ENCODE measurements at places on chromosomes 4 and X.
A peak's percentile ranks its signal among the peaks of the same experiment; 100 is the strongest.

GRCh38 chrX:18010253-18010652 is 149.2 kb upstream of the RAI2 start:
- DNase-seq: no peak

- DNase-seq: no peak
Observed at GRCh38 chr4:111127841-111128240, 505.0 kb upstream of the PITX2 start.

- no peak for DNase-seq
Observed at GRCh38 chr4:23365086-23365485, 524.8 kb downstream of the PPARGC1A start.

DNA sequence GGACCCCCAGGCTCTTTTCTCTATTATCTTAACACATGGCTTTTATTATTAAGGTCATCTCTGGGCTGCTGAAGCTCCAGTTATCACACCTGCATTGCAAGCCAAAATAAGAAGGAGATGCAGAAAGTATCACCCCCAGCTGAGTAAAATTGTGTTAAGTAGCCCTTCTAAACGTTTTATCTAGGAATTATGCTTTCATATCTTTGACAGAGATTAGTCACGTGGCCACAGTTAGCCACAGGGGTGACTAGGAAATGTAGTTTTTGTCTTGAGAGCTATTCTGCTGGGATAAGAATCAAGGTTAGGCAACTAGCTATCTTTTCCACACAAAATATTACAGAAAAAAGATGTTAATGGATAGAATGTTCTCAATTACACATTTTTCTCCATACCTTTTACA is 102.1 kb downstream of the ANXA3 start:
- DNase-seq: no peak

DNA sequence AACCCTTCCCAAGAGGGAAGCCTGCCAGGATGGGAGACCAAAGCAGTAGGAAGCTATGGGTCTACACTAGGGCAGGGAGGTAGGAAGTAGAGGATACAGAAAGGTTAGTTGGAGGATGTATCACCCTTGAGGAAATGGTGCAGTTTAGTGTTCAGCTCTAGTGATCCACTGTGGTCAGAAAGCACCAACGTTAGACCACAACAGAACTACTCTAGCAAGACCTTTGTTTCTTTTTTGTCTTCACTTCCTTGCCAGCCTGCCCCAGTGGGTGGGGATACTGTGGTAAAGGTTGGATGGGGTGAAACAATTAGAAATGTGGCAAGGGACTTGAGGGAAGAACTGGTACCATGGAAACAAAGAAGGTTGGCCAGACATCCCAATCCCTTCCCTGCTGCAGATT is 83.3 kb downstream of the DDIT4L start:
- DNase-seq: no peak

- DNase-seq: no peak
Observed at GRCh38 chr4:76447393-76447851, 12.4 kb downstream of the SHROOM3 start.

DNA sequence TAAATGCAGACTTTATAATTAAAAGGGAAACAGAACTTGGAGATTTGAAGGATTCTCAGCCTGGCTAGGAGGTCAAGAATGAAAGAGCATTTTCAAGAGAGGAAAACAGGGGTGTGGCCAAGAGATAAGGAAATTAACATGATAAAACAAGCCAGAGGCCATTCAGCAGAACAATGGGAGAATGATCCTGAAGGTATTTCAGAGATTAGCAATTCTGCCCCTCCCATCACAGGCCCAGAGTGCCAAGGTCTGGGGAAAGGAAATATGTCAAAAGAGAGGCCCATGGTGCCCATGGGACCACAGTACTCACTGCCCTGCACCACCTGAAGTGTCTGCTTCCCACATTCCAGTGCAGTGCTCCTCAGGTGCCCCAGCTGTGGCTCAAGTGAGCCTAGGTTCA is 188.5 kb upstream of the STS start:
- DNase-seq: no peak

DNA sequence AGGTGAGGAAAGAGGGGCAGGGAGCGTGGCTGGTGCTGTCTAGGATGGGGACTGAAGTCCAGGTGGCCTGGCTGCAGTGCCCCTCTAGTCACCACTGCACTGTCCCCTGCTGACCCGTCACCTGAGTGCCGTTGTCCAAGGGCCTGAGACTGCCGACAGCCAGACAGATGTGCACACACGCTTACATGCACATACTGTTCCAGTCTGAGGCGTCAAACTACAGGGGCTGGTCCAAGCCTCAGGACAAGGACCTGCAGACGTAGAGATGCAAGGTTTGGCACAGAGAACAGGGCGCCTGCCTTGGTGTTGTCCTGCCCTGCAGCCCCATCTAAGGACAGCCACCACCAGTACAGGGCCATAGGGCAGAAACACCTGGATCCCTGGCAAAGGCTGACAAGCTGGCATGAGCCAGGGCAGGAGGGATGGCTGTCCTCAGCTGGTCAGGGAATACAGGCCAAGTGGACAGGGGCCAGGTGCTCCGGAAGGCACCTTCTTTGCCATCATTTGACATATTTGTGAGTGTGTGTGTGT is 1.7 kb downstream of the SLC2A9 start:
- DNase-seq: no peak

DNA sequence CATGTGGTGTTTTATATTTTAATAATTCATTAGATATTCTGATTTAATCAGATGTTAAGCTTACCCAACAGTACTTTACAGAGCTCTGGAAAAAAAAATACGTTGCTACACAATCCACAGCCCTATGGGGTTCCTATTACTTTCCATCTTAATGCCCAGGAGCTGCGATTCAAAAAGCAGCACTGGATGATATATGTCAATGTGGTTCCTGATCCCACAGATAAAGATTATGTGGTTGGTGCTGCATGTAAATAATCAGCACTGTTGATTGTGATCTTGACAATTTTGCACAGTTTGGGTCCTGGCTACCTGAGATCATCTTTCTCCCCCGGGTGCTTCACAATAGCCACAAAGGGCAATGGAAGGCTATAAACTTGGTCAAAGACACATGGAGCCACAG is 72.7 kb upstream of the DCLK2 start:
- no peak for DNase-seq

- no peak for DNase-seq
Observed at GRCh38 chr4:109434007-109434971, 674 bp downstream of the SEC24B start.

DNA sequence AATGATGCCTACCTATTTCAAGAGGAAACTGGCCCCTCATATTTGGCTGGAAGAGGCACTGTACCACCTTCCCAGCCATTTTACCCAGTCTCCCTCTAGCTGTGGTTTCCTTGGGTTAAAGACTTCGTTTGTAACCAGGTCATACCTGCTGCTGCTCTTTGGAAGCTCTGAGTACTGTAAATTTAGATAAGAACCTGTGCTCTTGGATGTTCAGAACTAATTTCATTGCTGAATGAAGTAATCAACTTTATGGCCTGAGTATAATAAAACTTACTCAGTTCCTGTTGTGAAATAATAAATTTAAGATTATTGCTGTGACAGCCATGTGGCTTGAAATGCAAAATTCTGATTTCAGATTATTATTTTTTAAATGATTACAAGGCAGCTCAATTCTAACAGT is 12.2 kb downstream of the MTTP start:
- no peak for DNase-seq

- no peak for DNase-seq
Observed at GRCh38 chr4:73844806-73845205, 8.3 kb upstream of the PF4V1 start.

GRCh38 chrX:2931612-2932011 is 2.5 kb upstream of the ARSD start:
- no peak for DNase-seq

DNA sequence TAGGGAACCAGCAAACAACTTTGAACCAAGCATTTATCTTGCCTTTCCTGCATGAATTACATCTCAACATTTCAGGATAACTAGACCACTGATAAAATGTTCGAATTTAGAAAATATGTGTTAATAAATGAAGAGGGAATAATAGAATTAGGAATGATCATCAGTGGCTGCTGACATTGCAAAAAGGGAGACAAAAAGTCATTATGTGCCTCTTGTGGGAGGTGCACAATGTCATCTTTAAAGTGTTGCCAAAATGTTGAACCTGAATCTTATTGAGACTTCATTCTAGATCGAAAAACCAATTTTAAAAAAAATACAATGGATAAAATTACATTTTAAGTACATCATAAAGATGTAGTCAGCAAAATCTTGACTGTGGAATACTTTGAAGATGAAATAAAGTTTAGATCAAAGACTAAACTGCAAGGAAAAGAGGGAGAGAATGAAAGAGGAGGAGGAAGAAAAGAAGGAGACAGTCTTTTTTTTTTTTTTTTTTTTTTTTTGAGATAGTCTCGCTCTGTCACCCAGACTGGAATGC is 299.3 kb downstream of the FBXW7 start:
- DNase-seq: no peak

DNA sequence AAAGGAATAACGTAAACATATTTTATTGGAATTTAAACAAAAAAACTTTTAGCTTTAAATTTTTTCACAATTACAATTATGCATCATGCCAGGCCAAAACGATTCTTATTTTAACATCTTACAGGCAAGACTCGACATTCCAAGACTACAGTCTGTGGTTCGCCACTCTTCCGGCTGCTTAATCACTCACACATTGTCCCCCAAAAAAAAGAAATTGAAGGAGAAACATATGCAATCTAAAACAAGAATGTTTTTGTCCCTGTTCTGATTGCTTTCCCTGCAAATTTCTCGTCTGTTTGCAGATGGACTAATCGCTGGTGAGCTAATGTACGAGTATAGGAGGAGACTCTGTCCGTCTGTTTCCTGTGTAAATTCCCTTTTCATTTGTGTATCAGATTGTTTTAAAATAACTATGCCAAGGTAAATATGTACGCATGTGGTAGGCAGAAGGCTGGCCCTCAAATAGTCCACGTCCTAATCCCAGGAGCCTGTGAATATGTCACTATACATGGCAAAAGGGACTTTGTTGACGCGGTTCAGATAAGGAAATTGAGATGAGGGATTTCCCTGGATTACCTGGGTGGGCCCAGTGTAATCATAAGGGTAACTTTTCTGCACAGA is 37.7 kb upstream of the MTNR1A start:
- no peak for DNase-seq

- DNase-seq: peak; percentile 32
Observed at GRCh38 chrX:150693725-150694574, 754 bp downstream of the MTMR1 start.

DNA sequence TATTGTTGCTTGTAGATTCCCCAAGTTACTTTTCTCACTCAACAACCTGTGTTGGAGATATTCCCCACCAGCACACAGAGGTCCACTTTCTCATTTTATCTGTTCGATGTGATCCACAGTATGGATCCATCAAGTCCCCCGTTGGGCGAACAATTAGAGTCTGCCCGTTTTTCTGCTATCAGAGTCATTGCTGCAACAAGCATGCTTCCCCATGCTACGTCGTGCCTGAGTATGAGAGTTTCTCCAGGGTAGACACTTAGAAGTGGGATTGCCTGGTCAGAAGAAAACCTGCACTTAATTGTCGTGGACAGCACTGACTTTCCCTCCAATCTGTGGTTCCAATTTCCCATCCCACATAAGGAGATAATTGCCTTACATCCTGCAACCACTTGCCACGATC is 62.7 kb upstream of the SHOX start:
- DNase-seq: no peak

- DNase-seq: no peak
Observed at GRCh38 chrX:11103006-11103405, 8.1 kb upstream of the HCCS start.

DNA sequence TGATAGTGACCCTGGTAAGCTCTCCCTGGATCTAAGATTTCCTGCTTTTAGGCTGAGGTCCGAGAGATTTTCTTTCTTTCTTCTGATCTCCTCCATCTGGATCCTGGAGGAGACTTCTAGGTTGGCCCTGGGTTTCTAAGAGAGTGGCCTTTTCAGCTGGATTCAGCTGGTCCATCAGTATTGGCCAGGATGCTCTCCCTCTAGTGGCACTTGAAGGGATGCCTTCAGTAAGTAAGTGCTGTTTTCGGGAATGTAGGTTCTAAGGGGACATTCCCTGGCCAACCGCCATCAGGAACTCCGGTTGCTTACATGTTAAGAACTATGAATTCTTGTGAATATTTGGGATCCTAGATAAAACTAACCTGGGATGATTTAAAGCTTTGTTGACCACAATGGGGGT is 56.9 kb downstream of the SERTM2 start:
- no peak for DNase-seq

- no peak for DNase-seq
Observed at GRCh38 chr4:98482503-98482846, 175.9 kb downstream of the TSPAN5 start.

DNA sequence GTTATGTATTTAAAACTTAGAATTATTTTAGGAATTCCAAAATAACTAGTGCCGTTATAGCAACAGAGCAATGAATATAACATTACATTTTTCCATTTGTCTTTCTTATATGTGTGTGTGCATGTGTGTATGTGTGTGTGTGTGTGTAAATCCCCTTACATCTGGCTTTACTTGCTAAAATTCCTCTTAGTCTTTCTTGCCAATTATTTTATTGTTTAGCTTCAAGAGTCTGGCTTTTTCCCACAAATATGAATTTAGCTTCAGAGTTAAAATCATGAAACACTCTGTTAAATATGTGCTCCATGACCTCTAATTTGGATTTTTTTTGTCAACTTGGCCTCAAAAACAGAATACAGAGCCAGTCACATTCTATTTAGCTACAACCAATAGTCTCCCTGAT is 18.9 kb downstream of the FGF13 start:
- DNase-seq: no peak

- DNase-seq: no peak
Observed at GRCh38 chr4:119490335-119490734, 138.3 kb downstream of the PDE5A start.

DNA sequence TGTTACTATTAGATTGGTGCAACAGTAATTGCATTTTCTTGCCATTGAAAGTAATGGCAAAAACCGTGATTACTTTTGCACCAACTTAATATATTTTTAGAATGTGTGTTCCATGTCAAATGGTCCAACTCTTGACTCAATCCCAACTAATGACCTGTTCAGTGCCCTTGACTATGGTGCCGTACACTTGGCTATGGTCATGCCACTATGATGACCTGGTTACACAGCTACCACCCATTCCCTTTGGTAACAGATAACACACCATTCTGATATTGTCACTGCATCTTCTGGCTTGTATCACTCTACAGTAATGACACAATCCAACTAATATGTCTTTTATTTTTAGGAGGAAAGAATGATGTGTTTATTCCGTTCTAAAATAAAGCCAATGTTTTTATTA is 469.4 kb downstream of the DMD start:
- DNase-seq: no peak

DNA sequence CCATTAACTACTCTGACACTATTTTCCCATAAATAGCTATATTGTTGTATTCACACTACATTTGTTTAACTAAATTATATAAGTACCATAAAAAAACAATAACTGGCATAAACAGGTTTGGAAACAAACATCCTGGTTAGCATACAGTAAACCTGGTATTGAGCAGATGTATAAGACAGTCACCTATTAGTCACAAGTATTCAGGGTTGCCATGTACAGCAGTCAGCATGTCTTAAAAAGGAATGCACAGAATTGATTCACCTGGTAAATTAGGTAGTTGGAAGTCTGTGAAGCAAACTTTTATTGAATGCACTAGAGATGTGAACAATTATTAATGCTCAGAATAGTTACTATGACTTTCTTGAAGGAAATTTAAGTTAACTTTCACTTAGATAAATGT is 137.9 kb downstream of the FAM13A start:
- DNase-seq: no peak

- DNase-seq: no peak
Observed at GRCh38 chrX:137945470-137945869, 379.5 kb downstream of the ZIC3 start.

Data from activated T-cell treated with anti-CD3 and anti-CD28 coated beads for 4 hours (primary cell).